M059J (cell line): ENCODE measurements at places on chromosomes 3 and 15.

DNA sequence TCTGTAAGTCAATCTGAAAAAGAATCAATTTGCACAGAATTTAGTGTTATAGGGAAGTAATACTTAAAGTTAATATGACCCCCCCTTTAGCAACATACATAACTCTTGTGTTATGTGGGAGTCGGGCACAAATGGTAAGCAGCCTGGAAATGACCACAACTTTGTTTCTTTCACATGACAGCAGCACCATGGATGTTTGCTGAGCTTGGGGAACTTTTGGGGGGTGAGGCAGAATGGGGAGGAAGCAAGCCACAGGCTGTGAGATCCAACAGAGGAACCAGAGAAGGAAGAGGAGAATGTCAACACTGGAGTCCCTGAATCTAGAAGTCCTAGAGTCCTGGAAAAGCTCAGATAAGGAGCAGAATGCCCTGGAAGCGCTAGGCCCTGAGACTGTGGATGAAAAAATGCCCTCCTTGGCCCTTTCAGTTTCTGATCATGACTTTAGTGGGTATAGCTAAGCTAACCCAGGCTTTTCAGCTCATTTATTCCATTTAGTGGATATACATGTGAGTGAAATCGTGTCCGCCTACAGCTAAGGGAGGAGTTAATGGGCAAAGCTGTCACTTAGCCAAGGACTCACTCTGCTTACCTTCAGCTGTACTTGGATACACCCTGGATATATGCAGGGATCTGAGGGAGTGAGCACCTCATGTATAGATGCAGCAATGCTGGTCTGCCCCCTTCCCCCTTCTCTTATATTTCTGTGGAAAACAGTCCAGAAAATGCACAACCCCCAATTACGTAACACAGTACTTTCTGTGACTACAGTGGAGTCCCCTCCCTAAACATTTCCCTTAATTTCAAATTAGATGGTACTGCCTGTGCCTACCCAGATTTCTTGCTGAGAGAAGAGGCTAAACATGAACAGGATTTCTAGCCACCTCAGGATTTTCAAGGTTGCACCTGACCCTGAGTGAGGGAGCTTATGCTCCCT, 39.1 kb downstream of the CFAP91 start:
- no peak for DNase-seq

- peak; percentile 50 for DNase-seq
Measured at GRCh38 chr3:30607032-30607833, 832 bp downstream of the TGFBR2 start.

DNA sequence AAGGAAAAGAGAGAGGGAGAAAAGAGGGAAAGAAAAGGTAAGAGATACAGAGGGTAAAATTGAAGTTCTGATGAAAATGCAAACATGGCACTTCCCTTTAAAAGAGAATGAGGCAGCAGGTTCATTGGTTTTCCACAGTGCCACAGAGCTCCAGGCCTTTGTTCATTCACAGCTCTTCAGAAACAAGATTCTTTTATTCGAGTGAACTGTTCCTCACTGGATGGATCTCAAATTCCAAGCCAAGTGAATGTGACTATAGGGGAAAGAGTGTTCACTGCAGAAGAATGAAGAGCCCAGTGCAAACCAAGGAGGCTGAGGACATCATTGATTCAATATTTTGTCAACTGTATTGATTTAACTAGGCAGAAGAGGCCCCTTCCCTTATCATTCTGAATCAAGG, 280.3 kb upstream of the PROK2 start:
- no peak for DNase-seq

GRCh38 chr15:65130941-65131340, 2.7 kb downstream of the PDCD7 start:
- no peak for DNase-seq

DNA sequence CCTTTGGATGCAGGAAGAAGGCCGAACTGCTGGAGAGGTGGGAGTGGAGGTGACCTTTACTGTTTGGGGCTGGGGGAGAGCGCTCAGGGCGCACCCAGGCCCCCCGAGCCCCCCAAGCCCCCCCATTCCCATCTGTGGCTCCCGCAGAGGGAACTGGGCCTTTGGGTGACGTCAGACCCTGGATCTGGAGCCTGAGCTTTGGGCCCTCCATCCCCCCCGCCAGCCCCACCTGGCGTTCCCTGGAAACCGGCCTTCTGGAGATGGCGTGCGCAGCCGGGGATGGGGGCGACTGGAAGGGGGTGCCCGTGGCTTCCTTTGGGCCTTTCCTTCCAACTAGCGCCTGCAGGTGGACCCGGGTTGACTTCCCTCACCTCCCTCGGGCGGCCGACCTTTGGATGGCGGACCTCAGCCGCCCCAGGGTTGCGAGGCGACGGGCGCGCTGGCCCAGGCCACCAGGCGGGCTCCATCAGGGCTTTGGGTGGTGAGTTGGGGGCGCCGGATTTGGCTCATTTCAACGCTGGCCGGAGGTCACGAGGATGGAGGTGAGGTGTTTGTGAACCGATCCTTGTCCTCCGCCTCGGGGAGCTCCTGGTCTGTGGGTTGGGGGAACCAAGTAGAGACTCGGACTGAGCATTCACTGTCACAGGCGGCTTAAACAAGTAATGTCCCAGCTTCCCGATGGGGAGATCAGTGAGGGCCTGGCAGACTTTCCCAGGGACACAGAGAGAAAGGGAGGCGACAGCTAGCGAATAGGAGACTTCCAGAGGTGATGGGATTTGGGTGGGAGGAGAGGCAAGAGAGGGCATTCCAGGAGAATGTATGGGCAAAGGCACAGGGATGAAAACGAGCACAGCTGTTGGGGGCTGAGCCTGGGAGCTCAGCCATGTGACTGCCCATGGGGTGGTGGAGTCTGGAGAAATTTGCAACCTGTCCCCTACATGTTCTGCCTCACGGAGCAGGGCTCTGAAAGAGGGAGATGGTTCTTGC, 709 bp downstream of the SCAMP5 start:
- DNase-seq, result no peak
